Kidney epithelial cell (primary cell): ENCODE measurements at places on chromosomes 16 and 17.

DNA sequence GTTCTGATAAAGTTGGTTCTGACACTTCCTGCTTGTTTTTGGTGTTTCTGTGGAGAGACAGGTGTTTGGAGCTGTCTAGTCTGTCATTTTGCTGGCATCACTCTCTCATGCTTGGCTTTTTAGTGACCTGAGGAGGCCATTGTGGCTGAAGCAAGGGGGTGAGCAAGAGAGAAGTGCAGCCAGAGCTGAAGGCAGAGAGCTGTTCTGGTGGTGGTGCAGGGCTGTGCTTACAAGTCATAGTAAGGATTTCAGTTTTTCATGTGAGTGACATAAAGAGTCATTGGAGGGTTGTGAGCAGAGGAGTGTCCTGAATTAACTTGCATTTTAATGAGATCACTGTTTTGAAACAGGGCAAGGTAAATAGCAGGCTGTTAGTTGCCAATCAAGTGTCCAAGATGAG is 97.5 kb downstream of the CHD9 start:
- DNase-seq: no peak

DNA sequence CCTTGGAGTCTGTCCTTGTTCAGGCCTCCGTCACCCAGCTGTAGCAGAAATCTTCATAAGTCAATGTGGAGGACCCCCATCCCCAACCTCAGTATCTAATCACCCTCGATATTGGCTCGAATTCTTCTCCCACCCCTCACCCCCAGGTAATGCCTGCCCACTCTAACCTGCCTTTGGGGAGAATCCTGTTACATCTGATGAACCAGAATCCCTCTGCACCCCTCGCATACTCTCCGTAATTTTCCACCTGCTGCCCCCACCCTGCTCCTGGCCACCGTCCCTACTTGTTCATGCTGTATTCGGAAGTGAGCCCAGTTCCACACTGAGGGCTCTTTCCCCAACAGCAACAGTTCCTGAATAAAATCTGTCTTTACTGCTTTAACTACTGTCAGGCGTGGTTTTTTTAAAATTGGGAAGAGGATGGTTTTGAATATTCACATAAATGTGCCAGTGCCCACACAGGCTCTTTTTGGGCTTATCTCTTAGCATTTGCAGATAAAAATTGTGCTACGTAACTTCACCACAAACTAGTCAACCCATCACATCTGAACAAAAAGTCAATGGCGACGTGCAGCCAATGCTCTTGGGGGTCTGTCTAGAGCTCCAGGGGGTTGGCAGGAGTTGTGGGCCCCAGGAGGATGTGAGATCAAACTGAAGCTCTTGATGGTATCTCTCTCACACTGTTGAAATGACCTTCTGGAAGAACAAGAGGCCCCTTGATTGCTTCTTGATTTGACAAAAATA is 73.7 kb downstream of the NETO2 start:
- DNase-seq: no peak

GRCh38 chr17:68539548-68540467 is 27.6 kb downstream of the PRKAR1A start:
- no peak for DNase-seq

GRCh38 chr17:49574323-49574781 is 1.3 kb upstream of the NXPH3 start:
- DNase-seq: no peak

GRCh38 chr17:75876190-75876937 is 2.0 kb downstream of the TRIM47 start:
- no peak for DNase-seq

GRCh38 chr16:87392821-87393679 is 914 bp downstream of the MAP1LC3B start:
- no peak for DNase-seq

DNA sequence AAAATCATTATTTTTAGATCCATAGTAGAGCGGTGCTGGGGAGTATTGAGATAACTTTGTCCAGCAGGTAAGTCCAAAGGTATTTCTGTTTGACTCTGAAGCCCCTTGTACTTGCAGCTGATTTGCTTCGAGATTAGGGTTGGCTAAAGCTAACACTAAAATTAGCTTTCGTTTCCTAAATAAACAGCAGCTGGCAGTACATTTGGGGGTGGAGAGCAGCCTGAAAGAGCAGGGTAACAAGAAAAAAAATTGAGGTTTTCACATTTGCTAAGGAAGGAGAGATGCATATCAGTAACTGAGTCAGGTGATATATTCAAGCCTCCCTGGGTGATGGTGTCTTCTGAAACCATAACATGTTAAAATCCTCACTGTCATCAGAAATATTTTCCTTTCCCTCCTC is 37.4 kb upstream of the TMC5 start:
- no peak for DNase-seq

- DNase-seq: no peak
These were observed 1.1 kb upstream of the AKTIP start for GRCh38 chr16:53503991-53504663.

GRCh38 chr17:4920351-4921048 is 11.6 kb upstream of the GP1BA start:
- no peak for DNase-seq

- no peak for DNase-seq
These were observed 86.2 kb downstream of the TOX3 start for GRCh38 chr16:52460639-52461178.

GRCh38 chr17:66448026-66448639 is 145.7 kb downstream of the PRKCA start:
- no peak for DNase-seq

GRCh38 chr16:72836985-72837384 is 210.9 kb downstream of the ZFHX3 start:
- no peak for DNase-seq

DNA sequence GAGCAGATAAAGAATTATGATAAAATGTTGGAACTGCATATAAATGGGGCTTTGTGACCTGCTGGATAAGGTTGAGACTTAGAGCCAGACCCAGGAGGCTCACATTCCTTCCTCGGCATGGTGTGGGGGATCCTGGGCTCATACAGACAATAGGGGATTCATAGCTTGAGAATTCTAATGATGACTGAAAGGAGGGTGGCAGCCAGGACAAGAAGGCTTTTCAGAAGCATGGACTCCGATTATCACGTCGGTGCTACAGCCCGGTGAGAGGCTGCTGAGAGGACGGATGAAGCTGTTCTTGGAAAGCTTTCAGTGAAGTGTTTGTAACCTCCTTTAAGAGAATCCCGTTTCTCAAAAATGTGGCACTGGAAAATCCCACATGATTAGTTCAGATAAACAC is 167.2 kb downstream of the ANKFN1 start:
- DNase-seq: no peak

- DNase-seq: no peak
These were observed 25.9 kb upstream of the NKD1 start for GRCh38 chr16:50522324-50522723.

GRCh38 chr16:52074133-52074532 is 472.8 kb downstream of the TOX3 start:
- no peak for DNase-seq

- DNase-seq: no peak
These were observed 677.8 kb downstream of the TOX3 start for GRCh38 chr16:51869176-51869575.

GRCh38 chr17:6145946-6146345 is 75.8 kb downstream of the WSCD1 start:
- no peak for DNase-seq

- DNase-seq: no peak
These were observed 406.5 kb upstream of the CDH5 start for GRCh38 chr16:65959983-65960382.

- DNase-seq: no peak
These were observed 8.8 kb downstream of the ODAD4 start for GRCh38 chr17:41939044-41939692.
